ENCODE measurements at places on chromosomes 4 and X.
A peak's percentile ranks its signal among the peaks of the same experiment; 100 is the strongest.

GRCh38 chr4:78616046-78616498 lies 64.5 kb downstream of the ANXA3 start:
- peak; percentile 82 for ATAC-seq

GRCh38 chrX:72340626-72341025 lies 34.9 kb upstream of the CITED1 start:
- no peak for ATAC-seq

DNA sequence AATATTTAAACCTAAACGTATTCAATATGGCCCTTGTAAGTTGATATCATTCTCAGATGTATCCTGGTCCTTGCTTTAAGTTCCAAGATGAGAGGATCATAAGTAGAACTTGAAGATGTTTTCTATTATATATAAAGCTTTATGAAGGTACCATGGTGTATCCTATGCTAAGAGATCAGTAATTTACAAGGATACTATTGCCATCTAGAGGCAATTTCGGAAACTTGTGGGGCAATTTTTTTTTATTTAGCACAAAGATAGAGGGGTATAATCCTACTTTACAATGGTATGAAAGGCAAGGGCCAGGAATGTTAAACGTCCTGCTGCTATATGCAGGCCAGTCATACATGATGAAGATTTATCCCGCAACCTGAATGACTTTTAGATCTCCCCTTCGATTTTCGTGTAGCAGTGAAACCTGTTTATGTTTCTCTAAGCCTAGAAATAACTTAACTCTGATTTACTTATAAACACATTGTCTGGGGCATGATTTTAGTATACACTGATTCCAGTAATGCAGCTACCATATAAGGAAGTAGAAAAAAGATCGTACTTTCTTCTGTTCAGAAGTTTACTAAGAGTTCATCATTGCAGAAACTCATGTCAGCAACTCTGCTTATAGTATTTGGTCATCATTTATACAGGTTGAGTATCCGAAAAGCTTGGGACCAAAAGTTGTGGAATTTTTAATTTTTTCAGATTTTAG lies 2.6 kb downstream of the SLC25A31 start:
- peak; percentile 94 for ATAC-seq

- no peak for ATAC-seq
Observed at GRCh38 chrX:123518791-123519190, 214.1 kb downstream of the THOC2 start.

- ATAC-seq: no peak
Observed at GRCh38 chrX:55220119-55220794, at the start of gene PAGE5. Gene PAGE5, plus strand, starts transcription at chrX:55220346. Its CDS starts 1,037 bp downstream, at chrX:55221383.

All from SK-N-SH treated with all-trans-retinoic acid at 6 μM for 48 hours (cell line).